ENCODE measurements at places on chromosomes 4 and X. TPM values are rescaled to one million over a fixed set of nuclear protein-coding genes. Genes with fewer than 3 reads are reported as not detected.

DNA sequence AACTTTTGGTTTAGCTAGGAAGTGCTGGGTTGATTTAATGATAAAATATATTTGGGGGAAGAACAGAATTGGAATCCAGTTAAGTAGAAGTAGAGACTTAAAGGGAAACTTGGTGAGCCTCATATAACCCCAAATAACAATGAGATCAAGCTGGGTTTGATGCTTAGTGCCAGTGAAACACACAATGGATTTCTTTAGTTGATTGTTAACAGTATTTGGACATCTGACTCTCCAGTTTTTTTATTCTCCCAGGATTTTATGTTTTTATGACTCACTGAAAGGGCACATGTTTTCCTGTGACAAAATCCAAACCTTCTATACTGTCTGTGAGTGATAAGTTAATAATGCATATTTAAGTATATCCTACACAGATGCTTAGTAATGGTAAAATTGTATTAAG is 2.7 kb upstream of the NEUROG2 start:
- DNase-seq = no peak

DNA sequence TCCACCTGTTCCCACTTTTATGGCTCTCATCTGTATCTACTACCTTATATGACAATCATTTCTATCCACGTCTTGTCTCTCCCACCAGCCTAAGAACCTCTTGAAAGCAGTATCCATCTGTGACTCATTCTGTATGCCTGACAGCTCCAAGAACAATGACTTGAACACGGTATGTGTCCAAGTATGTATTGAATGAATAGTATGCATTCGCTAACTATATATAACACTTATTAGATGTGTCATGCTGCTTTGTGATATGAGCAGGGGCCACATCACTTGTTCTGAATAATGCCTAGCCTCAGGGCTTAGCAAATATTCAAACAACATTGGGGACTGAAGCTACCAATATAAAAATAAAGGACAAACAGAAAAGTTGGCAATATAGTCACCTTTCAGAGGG is 4.9 kb downstream of the OPHN1 start:
- no peak for DNase-seq

GRCh38 chr4:108165586-108165985 is 3.1 kb downstream of the LEF1 start:
- DNase-seq = no peak

DNA sequence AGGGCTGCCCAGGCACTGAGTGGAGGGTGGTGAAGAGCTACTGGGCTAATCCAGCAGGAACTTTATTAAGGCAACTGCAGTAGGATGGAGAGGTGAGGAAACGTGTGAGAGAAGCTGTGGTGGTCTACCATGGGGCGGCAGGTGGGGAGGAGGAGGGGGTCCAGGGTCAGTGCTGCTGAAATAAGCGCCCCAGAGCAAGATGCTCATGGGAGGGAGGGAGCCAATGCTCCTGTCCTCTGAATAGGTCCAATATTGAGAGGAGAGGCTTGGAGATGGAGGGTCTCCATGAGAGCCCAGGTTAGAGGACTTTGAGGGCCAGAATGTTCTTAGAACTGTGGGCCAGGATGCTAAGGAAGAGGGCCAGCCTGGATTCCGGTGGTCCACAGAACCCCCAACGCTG is 35.2 kb downstream of the EVC start:
- no peak for DNase-seq

DNA sequence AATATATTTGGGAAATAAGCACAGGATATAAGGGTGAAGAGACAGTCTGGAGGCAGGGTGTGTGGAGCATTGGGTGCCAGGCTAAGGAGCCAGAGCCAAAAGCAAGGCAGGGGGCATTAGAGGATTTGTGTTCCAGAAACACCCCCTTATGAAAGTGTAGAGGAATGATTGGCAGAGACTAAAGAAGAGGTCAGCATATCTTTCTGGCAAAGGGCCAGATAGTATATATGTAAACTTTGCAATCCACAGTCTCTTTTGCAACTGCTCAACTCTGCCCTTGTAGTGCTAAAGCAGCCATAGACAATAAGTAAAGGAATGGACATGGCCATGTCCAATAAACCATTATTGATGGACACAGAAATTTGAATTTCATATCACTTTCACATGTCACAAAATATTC is 3.6 kb upstream of the SLC9A6 start:
- DNase-seq = no peak

DNA sequence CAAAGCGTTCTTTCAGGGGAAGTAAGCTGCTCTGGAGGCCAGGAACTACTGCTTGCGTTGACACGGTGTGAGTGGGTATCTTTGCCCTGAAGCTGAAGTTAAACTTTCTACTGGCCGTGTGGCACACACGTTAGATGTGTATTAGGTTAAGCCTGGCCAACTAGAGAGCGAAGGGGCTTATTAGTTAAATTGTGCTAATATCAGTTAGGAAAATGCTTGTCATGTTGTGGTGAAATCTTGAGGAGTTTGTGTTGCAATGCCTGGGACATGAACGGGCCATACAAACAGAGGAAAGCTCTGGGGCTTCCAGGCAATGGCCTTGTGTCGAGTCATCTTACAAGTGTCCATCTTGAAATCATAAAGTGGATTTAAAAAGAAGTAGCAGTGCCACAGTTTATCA is 62.6 kb downstream of the NSUN7 start:
- peak; percentile 43 for DNase-seq

DNA sequence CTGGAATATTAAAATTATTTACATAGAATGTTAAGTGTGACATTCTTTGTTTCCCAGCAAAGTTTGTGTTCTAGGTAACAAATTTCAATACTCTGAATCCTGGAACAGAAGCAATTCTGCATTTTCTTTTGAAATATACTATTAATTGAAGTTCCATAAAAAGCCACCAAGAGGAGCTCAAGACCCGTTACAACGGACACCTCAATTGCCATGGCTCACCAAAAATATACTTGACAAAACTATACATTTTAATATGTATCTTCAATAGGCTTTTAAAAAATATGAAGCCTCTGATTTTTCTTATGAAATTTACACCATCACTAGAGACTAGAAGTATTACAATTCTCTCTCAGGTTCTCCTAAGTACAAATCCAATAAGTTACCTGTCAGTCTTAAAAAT is 111.4 kb downstream of the NYX start:
- DNase-seq = no peak

GRCh38 chr4:45119376-45119775 is 393.0 kb upstream of the GNPDA2 start:
- DNase-seq = no peak

DNA sequence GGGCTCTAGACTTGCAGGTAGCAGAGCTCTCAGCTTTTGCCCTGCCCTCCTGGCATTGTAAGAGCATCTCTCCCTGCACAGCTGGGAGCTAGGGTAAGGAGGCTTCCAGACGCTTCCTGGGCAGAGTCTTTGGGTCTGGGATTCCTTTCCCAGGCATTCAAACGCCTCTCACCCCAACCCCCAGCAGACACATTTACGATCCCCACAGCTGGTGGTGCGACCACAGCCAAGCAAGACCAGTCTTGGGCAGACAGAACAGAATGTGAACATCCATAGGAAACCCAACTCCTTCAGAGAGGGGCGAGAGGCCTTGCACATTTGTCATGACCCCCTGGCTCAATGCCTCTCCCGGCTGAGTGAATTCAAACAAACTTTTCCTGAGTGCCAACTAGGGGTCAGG is 38.1 kb upstream of the CD99L2 start:
- DNase-seq = no peak

DNA sequence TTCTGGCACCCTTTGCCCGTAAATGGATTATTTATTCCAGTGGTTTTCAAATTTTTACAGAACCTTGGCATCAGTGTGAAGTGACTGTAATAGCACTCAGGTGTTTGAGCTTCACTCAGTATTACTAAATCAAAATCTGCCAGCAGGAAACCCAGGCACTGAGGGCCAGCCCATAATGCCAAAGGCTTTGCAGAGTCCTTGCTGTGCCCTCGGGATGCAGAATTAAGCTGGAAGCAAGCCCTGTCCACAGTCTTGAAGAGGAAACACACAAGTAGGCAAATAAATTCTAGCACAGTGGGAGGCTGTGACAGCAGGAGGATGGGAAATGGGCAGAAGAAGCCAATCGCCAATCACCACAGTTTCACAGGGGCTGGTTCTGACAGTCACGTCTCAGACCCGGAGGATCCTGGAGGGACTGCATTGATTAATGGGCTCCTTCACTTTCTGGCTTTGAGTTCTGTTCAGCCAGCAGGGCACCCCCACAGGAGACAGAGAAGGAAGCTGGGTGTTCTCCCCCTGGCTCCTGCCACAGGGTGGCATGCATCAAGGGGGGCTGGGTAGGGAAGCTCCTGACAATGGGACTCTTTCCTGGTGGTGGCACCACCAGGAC is 138.8 kb downstream of the MTNR1A start:
- no peak for DNase-seq

Gene PABPC1L2A
- not detected for total RNA-seq

Gene DRD5
- total RNA-seq = not detected

Gene FAM9B
- total RNA-seq = not detected

Gene GAGE12H
- total RNA-seq = not detected

Gene F8A2
- not detected for total RNA-seq

Gene OR13H1
- total RNA-seq = not detected

Gene SMIM43
- total RNA-seq = not detected

Gene PLXNB3
- total RNA-seq = 2.3 TPM

Gene IL2
- not detected for total RNA-seq

Gene UCP1
- not detected for total RNA-seq

Measured in Right ventricle myocardium inferior (tissue), 1 donor.